GM12891 (cell line): ENCODE measurements at places on chromosomes 4 and X.

DNA sequence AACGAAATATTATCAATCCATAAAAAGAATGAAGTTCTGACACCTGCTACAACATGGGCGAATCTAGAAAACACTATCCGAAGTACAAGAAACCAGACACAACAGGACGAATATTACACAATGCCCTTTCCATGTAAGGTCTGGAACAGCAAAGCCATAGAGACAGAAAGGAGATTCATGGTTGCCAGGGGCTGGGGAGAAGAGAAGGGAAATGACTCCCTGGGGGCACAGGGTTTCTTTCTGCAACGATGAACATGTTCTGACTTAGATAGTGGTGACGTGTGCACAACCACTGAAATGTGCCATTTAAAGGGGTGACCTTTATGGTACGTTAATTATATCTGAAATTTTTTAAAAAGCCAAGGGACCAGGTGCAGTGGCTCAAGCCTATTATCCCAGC is 28.3 kb downstream of the GPR143 start:
- DNase-seq = no peak

DNA sequence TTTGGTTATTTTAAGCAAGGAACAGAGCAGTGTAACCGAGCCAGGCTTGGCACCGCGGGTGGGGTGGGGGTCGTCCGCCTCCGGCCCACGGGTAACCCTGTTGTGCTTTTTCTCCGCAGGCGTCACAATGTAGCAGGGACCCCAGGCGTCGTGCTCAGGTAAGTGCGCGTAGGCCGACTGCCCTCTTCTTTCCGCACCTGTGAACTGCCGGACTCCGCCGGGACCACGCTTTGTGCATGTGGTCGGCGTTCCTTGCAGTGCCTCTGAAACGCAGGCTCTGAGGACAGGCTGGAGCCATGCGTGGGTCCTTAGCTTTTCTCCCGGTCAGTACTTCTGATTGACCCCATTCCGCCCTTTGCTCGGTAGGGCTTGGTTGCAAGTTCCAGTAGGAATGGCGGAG is 24.9 kb downstream of the PCGF3 start:
- DNase-seq = no peak

GRCh38 chr4:88786011-88786410 is 88.4 kb upstream of the NAP1L5 start:
- DNase-seq = no peak

DNA sequence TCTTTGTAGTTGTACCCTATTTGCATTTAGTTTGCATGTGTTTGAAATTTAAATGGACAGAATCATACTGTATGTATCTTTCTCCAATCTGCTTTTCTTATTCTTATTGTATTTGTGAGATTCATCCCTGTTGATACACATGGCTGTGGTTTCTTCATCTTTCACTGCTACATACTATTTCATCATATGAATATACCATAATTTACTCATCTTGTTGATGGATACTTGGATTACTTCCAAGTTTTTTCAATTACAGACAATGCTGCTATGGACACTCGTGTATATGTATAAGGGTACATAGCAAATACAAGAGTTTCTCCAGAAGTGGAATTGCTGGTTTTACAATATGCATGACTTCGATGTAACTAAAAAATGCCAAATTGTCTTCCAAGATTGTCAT is 11.8 kb upstream of the KLHL8 start:
- no peak for DNase-seq

DNA sequence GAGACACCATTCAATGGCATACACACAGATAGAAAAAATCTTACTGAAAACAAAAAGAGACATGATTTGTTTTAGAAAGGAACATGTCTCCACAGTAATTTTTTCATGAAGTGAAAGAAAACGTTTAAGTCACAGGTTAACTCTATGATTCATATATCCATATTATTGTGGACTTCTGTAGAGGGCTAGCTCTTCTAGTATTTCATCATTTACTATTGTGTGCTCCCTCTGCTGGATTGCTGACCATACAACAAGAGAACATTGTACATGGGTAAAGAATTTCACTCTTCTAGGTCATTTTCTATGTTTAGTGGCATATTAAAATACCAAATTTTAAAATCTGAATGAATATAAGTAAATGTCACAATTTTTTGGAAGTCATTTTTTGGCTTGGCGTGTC is 91.8 kb upstream of the POU3F4 start:
- no peak for DNase-seq

GRCh38 chr4:141458501-141458900 is 177.9 kb upstream of the IL15 start:
- DNase-seq = no peak

GRCh38 chr4:69075061-69075792 is 21.0 kb upstream of the UGT2B7 start:
- DNase-seq = no peak

DNA sequence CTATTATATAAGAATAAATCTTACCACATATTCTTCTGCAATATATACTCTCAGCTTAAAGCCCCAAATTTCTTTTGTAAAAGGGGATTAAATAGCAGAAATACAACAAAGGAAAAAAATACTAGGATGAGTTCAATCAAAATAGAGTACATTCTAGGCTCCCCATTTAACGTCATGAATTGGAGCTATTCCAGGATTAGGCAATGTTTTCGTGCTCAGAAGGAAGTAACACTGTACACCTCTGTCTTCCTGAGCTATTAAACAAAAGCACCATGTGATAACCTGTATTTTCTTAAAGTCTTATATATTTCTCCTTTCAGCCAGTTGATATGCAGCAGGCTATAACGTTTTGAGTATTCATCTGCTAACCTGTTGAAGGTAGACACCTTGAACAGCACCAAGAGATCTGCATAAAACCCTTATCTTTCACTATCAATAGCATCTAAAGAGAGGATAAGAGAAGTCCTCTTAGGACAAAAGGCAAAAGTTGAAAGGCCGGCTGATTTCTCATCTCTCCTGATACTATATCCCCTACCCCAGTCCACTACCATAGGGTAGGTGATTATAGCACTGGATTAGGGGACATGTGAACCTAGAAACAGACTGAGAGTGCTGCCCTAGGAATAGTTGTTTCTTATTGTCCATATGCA is 31.5 kb downstream of the TEC start:
- DNase-seq = no peak

GRCh38 chr4:8278009-8278395 is 8.4 kb downstream of the HTRA3 start:
- no peak for DNase-seq

DNA sequence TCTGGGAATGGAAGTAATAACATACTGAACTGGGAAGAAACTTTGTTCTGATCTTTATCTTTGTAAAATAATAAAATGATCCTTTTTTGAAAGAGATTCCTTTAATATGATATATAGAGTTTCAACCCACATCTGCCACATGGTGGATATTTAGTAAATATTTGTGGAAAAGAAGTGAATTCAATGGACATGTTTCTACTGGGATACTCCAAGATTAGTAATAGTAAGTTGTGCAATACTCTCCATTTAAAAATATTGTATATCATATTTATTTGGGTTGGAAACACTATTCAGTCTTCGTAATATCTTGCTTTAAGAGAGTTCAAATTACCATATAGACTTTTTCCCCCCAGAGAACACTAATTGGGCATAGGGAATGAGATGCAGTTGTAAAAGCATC is 17.8 kb upstream of the ARSJ start:
- DNase-seq = no peak

GRCh38 chr4:839675-840443 is 13.9 kb upstream of the CPLX1 start:
- DNase-seq = no peak

DNA sequence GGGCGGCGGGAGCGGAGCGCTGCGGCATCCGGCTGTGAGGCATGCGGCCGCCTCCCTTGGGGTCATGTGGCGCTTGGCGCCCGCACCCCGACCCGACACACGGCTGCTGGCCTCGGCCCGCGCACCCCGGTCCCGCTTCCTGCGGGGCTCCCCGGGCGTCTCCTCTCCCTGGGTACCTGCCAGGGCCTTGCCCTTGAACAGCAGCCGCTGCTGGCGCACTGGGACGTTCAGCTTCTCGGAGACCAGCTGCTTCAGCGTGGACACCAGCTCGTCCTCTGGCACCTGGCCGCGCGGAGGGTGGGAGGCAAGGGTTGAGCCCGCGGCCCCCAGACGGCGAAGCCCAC is 391 bp downstream of the UBL4A start:
- DNase-seq = no peak
